GM06990 (cell line): ENCODE measurements at places on chromosomes 13 and 19.

DNA sequence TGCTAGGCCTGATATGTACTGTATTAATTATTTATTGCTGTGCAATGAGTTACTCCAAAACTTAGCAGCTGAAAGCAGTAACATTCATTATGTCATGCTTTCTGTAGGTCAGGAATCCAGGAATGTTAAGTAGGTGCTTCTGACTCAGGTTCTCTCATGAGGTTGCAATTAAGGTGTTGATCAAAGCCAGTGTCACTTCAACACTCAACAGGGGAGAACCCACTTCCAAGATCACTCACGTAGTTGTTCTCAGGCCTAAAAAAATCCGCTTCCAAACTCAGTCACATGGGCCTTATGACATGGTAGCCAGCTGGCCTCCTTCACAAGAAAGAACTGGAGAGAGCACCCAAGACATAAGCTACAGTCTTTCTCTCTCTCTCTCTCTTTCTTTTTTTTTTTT is 211.1 kb upstream of the NBEA start:
- no peak for DNase-seq

GRCh38 chr19:18946918-18947317 is 5.9 kb upstream of the HOMER3 start:
- peak; percentile 51 for DNase-seq

- no peak for DNase-seq
Observed at GRCh38 chr19:44725251-44725650, 23.3 kb upstream of the BCL3 start.

DNA sequence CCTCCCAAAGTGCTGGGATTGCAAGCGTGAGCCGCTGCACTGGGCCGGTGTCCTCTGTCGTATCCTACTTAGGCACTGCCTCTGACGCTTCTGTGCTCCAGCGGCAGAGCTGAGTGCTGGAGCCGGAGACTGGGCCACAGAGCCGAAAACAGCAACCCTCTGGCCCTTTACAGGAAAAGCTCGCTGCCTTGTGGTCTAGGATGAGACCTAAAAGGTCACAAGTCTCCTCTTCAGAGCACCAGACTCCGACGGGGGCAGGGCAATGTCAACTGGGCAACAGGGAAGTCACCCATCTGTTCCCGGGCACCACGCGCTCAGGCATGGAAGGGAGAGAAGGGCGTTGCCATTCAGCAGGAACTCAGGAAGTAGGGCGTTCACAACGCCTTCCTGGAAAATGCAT is 91.7 kb downstream of the GADD45B start:
- DNase-seq, result no peak

DNA sequence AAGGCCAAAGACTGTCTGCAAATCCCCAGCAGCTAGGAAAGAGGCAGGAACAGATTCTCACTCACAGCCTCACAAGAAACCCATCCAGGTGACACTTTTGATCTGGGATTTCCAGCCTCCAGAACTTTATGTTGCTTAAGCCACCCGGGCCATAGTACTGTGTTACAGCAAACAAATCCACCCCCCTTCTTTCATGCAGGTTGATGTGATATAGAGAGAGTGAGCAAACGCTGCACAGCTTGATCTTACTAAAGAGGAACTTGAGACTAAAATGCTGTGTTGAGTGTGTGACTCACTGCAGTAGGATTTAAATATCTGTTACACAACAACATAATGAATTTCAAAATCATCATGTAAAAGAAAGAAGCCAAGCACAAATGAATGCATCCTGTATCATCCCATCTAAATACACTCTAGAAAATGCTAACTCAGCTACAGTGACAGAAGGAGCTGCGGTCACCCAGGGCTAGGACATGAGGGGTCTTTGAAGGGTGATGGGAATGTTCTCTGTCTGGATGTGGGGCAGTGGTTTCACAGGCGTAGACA is 32.2 kb downstream of the RCBTB2 start:
- DNase-seq, result no peak

DNA sequence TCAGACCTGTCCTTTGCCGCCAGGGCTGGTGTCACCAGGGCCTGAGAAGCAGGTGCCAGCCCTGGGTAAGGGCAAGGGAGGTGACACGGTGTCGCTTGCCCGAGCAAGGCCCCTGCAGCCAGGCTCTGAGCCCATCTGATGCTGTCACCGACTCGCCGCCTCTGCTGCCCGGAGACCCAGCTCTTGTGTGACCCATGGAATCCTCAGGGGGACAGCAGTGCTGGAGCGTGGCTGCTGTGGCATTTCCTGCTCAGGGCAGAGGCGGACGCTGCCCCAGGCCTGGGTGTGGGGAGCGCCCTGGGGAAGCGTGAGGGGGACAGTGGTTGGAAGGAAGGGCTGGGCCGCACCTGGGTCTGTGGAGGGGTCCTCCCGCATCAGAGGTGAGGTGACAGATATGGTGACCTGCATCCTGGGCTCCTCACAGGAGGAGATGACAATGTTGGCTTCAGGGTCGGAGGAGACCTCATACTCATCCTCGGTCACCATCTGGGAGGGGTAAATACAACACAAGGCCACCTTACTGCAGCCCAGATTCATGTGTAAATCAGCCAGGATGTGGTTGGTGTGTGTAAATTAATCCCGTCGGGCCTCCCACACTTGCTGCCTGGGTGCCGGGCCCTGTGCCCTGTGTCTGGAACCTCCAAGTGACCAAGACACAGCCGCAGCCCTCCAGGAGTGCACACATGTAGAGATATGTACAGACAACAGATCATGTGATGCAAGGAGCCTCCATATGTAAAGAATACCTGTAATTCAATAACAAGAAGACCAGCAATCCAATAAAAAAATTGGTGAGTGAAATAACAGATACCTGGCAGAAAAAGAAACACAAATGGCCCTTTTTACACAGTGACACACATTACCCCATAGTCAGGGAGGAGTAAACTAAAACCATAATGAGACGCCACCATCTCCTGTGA is 27.6 kb upstream of the MATK start:
- DNase-seq, result no peak

DNA sequence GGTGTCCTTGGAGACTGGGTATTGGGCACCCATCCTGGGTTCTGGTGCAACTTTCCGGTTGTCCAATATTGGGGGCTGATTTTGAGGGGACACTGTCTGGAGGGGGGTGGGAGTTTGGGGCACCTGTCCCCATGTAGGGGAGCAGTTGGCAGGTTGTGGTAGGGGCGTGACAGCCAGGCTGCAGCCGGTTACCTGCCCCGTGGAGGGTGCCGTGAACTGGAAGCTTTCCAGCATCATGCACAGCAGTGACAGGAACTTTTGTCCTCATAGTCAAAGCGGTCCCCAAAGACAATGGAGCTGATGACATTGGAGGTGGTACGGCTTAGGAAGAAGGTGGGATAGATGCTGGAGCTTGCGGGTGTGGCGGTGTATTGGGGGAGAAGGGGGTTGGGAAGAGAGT is 34.3 kb downstream of the CYP2B6 start:
- DNase-seq, result no peak

GRCh38 chr13:67806796-67807195 is 576.7 kb upstream of the PCDH9 start:
- no peak for DNase-seq

DNA sequence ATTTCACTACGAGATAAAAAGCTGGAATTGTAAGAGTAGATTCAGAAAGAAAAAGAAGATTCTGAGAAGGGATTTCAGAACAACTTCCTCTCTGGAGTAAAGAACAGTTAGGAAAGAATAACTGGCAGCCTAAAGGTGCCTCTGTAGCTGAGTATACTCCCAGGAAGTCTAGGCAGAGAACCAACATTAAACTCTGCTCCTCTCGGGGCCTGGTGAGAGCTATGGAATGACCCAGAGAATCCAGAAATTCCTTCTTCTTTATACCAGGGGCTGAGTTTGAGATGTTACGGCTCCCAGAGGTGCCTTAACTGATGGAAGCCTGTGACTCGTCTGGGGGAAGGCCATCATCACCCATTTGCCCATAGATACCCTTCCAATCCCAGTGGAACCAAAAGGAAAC is 39.1 kb downstream of the FAM216B start:
- no peak for DNase-seq

DNA sequence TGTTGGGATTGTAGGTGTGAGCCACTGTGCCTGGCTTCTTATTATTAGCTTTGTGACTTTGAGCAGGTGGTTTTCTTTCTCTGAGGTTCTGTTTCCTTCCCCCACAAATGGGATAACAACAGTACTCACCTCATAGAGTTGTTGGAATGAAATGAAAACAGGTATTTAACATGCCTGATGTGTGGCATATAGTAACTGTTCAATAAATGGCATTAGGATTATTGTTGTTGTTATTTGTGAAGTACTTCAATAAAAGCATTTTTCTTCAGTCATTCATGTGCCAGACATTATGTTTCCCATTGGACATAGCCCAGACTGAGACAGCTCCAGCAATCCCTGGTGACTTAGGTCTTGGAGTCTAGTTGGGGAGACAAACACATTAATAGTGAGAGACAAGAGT is 1.5 kb downstream of the MEGF8 start:
- DNase-seq, result no peak

DNA sequence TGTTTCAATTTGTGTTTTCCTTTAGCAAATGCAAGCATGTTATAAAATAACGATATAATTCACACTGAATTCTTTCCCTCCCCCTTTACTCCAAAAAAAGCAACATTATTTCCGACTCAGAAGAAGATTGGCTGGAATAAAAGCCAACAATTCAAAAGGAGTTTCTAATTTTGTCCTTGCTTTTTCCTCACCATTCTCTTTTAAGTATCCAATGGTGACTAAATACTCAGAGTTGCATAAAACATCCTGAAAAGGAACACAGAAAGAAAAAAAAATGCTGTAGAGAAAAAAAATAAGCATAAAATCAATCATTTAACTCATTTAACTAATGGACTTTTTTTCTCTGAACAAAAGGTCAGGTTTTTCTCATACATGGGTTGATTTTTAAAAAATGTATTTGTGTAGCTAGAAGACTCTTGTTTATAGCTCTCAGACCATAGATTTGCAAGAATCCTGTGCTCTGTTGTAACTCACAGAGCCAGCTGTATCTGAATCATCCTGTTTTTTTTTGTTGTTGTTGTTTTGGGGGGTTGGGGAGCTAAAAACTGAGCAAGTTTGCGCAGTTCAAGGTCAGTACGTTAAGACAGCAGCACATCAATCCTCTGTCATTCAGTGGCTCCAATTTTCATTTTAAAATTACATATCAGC is 108.1 kb downstream of the PCDH17 start:
- no peak for DNase-seq

GRCh38 chr13:27712421-27712820 is 79.9 kb upstream of the GSX1 start:
- no peak for DNase-seq

DNA sequence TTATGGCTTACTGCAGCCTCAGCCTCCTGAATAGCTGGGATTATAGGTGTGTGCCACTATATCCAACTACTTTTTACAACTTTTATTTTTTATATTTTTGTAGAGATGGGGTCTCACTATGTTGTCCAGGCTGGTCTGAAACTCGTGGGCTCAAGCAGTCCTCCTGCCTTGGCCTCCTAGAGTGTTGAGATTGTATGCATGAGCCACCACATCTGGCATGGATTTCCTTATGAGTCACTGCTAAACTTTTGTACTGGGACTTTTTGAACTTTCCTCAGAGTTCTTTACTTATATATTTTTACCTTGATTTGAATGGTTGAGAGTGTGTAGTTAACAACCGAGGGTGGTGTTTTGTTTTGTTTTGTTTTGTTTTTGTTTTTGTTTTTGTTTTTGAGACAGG is 33.4 kb downstream of the DNAJC3 start:
- DNase-seq, result no peak

DNA sequence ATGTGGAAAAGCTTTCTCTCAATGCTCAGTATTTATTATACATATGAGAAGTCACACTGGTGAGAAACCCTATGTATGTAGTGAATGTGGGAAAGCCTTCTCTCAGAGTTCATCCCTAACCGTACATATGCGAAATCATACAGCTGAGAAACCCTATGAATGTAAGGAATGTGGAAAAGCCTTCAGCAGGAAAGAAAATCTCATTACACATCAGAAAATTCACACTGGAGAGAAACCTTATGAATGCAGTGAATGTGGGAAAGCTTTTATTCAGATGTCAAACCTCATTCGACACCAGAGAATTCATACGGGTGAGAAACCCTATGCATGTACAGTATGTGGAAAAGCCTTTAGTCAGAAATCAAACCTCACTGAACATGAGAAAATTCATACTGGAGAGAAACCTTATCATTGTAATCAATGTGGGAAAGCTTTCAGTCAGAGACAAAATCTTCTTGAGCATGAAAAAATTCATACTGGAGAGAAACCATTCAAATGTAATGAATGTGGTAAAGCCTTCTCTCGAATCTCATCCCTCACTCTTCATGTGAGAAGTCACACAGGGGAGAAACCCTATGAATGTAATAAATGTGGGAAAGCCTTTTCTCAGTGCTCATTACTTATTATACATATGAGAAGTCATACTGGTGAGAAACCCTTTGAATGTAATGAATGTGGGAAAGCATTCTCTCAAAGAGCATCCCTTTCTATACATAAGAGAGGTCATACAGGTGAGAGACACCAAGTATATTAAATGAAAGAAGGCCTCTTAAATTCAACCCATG is 34.4 kb downstream of the ZNF568 start:
- DNase-seq, result no peak

GRCh38 chr13:34971473-34971872 is 29.4 kb downstream of the NBEA start:
- DNase-seq, result no peak

DNA sequence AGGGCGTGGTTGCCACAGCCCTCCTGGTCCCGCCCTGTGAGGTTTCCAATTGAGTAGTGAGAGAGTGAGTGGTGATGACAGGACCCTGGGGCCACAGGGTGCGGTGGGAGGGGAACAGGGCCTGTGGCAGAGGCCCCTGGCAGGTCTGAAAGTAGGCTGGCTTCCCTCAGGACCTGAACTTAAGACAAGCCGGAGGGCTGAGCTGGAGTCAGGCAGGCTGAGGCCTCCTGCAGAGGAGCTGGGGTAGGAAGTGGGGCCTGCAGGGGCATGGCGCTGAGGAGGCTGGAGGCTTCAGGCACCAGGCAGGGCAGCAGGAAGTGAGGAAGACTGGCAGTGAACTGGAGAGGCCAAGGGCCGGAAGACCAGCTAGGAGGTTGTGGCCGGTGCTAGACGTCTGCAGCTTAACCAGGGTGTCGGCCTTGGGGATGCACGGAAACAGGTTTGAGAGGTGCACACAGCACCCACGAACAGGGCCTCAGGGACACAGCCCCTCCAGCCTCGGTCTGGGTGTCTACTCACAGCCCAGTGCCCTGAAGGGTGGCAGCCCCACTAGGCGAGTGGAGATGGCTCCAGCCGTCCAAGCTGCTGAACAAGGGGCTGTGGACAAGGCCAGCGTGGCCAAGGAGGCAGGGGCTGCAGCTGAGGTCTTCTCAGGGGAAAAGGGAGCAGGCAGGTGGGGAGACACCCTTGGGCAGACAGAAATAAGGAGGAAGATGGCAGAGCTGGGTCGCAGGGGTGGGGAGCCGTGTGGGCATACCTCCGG is 17.8 kb downstream of the POP4 start:
- DNase-seq, result no peak

DNA sequence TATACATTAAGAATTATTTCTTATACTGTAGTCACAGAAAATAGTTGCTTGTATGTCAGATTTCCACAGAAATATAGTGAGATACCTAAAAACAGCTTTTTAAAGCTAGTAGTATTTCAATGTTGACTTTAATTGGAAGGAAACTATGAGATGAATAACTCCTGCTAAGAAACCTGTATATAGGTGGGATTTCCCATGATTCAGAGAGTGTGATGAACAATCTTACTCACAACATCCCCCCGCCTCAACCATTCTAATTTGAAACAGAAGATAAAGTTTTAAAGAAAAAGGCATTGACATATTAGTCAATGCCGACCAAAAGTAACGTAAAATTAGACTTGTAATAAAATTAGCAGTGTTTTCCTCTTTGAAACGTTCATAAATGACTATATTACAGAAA is 1.4 kb upstream of the MIR17HG start:
- DNase-seq, result no peak

- DNase-seq, result no peak
Observed at GRCh38 chr19:53037101-53038097, 7.1 kb upstream of the ERVV-2 start.
